Stimulated activated CD8-positive, alpha-beta memory T cell treated with anti-CD3 and anti-CD28 coated beads, Interleukin-2, amount 100 ng/mL, for 48 hours (primary cell): ENCODE measurements at places on chromosomes 1 and 21.
A peak's percentile ranks its signal among the peaks of the same experiment; 100 is the strongest.

- DNase-seq: no peak
These were observed 10.0 kb downstream of the GALNT2 start for GRCh38 chr1:230077011-230077410.

GRCh38 chr1:25997828-25998761, at the start of gene PAFAH2:
PAFAH2 (minus strand) TSS chr1:25998063; CDS start chr1:25990816, 7,247 bp downstream.
- peak; percentile 93 for DNase-seq

DNA sequence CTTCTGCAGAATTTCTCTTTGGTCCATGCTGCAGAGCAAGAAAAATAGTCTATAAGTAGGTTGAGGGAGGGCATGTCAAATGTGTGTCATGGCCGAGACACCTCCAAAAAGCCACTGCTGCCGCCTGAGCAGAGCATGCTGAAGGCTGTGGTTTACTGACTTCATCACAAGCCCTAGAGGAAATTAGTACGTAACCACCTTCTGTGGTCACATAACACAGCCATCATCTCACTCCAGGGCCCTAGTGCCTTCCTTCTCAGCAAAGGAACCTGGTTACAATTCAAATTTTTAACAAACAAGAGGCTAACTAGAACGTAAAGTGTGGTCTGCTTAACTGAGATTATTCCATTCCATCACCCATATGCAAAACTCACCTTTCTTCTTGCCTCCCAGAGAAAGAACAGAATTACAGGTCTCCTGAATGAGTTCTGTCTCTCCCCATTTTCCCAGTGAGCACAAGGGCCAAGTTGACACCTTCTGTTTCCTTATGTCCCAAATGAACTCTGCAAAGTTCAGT, at the start of gene PTPN22:
PTPN22 (minus strand) TSS at position 116 of the 517 bp plus-strand sequence.
- DNase-seq: peak; percentile 56

DNA sequence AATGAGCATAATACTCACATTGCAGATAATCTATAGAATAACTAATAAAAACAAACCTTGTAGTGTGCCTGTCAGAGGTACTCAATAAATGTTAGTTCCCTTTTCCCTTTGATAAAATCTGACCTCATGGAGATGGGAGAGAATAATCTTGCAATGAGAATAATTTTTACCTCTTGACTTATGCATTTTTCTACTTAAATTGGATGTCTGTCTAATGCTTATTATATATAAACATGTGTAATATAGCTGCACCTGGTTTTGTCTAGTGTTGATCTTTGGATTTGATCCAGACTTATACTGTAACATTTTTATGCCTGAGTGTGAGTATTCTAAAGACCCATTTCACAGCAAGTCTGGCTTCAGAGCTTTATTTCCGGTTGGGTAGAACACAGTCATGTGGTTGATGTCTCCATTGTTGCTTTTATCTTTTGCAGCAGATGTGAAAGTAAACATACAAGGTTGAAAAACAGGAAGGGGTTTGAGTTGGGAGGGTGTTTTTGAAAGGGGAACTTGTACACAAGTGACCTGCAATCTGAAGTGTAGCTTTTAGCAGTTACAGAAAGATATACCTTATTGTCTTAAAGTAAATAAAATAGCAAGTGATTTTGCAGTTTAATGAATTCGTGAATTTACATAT, 12.4 kb downstream of the EPB41 start:
- DNase-seq: no peak

DNA sequence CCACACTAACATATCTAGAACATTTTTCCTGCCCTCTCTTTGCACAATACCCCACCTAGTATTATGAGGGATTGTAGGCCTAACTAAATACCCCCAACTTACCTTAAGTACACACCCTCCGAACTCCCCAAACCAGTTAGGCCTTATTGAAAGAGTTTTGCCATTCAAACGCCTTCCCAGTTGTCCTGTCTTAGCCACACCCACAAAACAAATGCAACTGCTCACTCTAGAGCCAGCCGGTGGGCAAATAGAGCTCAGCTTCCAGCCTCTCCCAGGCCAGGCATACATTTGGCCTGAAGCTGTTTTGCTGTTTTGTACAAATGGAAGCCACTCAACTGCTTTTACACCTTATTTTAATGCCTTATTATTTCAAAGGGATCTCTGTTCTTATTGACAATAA, 224.2 kb upstream of the RUNX1 start:
- DNase-seq: no peak

GRCh38 chr1:231161667-231162296, at the start of gene TRIM67:
TRIM67 (plus strand) TSS chr1:231162058; CDS start chr1:231162970, 912 bp downstream.
- DNase-seq: no peak

DNA sequence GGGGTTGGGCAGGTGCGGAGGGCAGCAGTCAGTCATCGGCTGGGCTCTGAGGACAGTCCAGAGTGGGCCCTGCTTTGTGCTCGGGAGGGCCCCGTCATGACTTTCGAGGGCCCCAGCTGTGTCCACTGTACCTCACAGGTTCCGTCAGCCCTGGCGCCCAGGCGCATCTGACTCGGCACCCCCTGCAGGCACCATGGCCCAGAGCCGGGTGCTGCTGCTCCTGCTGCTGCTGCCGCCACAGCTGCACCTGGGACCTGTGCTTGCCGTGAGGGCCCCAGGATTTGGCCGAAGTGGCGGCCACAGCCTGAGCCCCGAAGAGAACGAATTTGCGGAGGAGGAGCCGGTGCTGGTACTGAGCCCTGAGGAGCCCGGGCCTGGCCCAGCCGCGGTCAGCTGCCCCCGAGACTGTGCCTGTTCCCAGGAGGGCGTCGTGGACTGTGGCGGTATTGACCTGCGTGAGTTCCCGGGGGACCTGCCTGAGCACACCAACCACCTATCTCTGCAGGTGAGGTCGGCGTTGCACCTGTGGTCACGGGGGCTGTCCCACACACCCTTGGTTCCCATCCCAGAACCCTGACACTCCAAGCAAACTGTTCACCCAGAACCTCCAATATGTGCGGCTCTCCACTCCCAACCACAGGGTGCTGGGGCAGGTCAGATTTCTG, 7.8 kb downstream of the PODN start:
- no peak for DNase-seq

GRCh38 chr1:37697090-37697489, 4.8 kb downstream of the CDCA8 start:
- no peak for DNase-seq

DNA sequence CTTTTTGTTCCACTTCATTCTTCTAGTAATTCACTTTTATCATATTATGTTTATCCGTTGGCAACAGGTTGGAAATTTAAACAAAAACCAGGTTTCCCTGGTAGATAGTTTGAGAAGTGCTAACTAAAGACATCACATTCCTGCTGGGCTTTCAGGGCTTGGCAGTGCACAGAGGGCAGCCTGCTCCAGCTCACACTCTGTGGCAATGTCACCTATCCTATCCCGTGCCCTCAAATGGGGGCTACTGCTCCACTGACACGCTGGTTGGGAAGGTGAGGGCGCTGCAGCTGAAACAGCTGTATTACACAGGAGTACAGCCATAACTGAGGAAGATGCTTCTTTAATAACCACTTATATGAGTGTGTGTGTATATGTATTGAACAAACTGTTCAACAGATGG, 49.7 kb downstream of the RCAN1 start:
- no peak for DNase-seq

DNA sequence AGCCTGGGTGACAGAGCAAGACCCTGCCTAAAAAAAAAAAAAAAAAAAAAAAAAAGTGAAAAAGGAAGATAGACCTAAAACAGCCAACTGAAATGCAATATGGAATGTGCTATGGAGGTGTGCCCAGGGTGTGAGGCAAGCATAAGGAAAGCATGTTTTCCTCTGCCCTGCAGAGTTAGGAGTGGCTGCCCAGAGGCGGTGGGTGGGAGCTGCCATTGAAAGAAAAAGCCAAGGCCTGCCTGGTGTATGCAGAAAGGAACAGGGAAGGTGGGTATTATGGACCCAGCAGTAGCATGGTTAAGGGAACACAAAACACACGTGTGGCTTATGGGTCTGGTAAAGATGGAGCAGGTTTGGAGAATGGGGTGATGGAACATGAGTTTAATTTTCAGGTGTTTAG, 8.9 kb downstream of the CD244 start:
- no peak for DNase-seq

DNA sequence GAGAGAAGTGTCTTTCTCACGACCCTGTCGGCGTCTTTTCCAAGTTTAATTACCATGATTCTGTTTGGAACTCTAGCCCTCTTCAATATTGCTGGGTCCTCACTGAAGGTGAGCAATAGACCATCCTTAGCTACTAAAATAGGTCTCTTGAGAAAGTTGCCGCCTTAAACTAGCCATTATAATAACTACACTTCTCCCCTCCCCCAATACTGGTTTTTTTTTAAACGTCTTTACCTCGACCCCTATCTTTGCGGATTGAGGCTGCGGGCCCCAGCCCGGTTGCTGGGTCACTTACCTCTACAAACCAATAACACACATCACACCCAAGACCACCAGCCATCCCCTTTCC, 672 bp downstream of the ENSA start:
- DNase-seq: no peak

- no peak for DNase-seq
These were observed 784.5 kb upstream of the NEGR1 start for GRCh38 chr1:73066866-73067265.

DNA sequence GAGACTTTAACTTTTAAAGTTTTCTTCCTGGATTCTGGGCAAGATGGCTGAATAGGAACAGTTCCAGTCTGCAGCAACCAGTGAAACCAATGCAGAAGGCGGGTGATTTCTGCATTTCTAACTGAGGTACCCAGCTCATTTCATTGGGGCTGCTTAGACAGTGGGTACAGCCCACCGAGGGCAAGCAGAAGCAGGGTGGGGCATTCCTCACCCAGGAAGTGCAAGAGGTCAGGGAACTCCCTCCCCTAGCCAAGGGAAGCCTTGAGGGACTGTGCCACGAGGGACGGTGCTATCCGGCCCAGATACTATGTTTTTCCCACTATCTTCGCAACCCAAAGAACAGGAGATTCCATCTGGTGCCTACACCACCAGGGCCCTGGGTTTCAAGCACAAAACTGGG, 121.0 kb downstream of the VAV3 start:
- no peak for DNase-seq

GRCh38 chr1:77545970-77546369, 136.5 kb downstream of the ZZZ3 start:
- DNase-seq: no peak

DNA sequence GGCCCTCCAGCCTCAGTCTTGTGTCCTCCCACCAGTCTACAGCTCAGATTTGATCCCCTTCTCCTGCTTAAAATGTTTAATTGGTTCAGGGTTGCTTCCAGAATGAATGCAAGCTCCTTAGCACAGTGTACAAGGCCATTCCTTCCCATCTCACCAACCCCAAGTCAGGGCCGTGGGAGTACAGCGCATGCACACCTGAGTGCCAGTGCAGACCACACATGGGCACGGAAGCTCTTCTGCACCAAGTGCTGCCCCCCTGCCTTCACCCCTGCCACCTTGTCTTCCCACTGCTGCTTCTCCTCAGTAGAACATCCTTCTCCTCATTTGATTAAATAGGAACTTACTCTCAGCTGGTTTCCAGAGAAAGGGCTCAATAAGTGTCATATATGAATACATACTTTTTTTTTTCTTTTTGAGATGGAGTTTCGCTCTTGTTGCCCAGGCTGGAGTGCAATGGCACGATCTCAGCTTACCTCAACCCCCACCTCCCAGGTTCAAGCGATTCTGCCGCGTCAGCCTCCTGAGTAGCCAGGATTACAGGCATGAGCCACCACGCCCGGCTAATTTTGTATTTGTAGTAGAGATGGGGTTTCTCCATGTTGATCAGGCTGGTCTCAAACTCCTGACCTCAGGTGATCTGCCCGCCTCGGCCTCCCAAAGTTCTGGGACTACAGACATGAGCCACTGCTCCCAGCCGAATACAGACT, 9.3 kb downstream of the PMF1 start:
- DNase-seq: no peak

DNA sequence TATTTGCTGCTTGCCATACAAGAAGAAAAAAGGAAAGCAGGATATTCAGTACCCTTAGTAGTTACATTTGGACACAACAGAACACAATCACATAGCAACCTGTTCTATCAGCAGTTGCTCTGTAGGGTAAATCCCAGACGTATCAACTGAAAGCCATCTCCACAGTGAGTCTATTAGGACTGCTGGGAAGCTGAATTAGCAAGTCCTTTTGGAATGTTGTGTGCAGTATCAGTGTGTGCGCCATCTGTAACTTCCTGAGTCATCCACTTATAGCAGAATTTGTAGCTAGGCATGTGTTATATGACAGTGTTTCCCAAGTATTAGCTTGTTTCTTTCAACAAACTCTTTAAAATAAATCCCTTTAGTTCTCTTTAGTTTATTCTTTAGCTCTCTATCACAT, 21.3 kb downstream of the CCDC30 start:
- DNase-seq: no peak

DNA sequence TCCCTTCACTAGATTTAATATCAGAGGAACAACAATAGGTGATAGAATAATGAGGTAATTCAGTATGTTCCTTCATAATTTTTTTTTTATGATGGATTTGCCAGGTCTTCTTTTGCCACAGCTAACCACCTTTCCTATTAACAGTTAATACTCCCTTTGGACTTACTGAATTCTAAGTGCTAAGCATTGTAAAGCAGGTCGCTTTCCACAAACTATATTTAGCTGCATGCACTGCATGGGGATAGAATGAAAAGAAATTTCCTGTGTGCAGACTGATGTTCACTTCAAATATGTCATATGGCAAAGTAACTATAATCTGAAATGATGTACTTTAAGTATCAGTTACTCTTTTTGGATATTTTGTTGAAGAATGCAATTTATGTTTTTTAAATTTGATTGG, 85.8 kb downstream of the GPR161 start:
- DNase-seq: no peak

- no peak for DNase-seq
These were observed 270.5 kb downstream of the NPHP4 start for GRCh38 chr1:5721634-5722215.

DNA sequence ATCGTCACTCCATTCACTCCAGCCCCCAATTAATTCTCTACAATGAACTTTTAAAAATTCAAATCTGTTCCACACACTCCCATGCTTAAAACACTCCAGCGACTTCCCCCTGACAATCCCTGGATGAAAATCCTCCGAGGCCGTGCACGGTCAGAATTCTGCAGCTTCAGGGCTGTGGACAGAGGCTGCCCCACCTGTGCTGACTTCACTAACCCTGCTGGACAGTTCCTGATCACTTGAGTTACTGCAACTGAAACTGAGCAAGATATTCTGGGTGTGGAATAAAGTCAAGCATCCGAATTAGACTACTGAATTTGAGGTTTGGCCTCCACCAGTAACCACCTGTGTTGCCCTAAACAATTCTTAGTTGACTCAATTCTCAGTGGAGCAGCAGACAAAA, 1.0 kb upstream of the JAK1 start:
- DNase-seq: no peak

DNA sequence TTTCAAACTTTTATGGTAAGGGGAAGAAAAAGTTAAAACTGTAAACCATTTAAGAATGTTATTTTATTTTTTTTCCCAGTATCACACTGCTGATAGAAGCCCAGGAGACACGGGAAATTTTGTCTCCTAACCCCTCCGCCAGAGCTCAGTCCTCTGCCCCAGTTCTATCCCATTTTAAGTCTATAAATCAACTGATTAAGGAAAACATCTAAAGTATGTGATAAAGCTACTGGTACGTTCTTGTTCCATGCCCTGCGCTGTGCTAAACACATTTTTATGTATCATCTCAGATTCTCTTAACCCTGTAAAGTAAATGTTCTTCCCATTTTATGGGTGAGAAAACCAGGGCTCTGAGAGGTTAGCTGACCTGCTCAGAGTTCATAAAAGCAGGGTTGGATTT, 34.7 kb downstream of the NIPAL3 start:
- no peak for DNase-seq
